HCEC 1CT (cell line): ENCODE measurements at places on chromosomes 4 and X.

GRCh38 chr4:74531963-74532794 lies 87.2 kb downstream of the AREG start:
- DNase-seq = peak; percentile 74

- no peak for DNase-seq
These were observed 45.1 kb downstream of the CHM start for GRCh38 chrX:86002076-86002896.

DNA sequence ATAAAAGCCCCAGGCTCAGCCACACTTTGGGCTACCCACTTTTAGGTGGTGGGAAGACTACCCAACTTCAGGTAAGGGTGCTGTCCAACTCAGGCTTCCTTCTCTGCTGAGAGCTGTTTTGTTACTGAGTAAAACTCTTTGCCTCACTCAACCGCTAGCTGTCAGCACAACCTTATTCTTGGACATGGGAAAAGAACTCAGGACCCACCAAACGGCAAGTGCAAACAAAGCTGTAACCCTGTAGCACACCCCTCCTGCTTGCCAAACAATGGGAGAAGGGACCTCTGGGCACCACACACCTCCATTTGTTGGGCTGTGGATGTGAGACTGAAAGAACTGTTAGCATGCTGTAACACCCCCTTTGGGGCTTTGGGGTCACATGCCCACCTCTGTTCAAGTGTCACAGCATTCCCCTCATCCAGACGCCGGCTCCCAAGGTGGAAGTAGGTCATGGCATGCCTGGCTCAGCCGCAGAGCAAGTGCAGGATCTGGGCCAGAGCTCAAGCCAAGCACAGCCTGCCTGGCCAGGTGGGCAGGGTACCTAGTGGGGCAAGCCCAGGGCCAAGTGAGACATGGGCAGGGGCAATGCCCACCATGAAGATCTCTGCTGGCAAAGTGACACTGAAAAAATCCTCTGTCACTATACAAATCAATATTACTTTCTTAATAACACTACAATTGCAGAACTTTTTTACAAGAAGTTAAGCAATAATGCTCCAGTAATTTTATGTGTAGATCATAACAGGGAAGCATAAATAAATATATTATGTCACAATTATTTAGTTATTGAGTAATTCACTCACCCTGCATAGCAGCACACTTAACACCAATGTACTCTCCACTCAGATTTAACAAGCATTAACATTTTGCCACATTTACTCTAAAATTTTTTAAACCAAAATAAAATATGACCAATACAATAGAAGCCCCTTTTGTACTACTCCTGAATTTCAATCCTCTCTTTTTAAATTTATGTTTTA lies 107.2 kb downstream of the TBCK start:
- no peak for DNase-seq

GRCh38 chrX:70033348-70034051 lies 16.2 kb downstream of the AWAT2 start:
- DNase-seq = no peak

- DNase-seq = no peak
These were observed 13.2 kb downstream of the PTTG2 start for GRCh38 chr4:37973441-37973840.

DNA sequence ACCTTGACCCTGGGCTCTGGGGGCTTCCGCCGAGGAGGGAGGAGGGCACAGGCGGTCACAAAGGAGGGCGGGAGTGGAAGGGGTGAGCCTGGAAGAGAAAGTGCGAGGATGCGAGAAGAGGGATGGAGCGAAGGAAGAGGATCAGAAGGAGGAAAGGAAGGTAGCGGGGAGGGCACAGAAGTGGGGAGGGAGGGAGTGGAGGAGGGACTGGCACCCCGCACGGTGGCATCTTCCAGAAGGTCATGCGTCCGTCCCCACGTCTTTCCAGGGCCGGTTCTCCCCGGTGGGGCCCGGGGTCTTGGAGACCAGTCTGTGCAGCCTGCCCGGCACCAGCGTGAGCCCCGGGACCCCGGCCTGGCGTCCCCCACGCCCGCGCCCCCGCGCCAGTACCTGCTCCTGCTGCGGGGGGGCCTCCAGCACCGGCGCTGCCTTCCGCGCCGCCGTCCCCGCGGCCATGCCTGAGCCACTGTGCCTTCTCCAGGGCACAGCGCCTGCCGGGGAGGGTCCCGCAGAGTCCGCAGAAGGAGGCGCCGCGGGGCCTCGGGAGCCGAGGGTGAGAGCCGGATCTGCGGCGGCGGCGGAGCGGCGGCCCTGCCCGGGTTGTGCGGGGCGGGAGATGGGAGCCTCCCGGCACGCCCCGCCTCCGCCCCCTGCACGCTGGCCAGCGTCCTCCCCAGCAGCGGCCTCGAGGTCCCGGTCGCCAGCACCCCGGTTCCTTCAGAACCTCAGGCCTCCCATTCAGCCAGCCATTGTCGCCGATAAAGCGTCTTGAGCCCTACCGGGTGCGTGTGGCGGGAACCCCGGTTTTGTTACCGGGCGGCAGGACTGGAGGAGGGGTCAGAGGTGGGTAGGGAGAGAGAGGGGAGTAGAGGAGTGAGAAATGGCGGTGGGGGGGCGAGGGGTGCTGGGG lies at the start of gene RNF175:
Gene RNF175, minus strand, starts transcription at position 618 of the 910 bp plus-strand sequence. Its CDS starts 162 bp downstream, at position 456.
- no peak for DNase-seq

- DNase-seq = peak; percentile 10
These were observed 39.2 kb upstream of the ANTXR2 start for GRCh38 chr4:80112236-80112635.

GRCh38 chr4:52941450-52941849 lies 79.3 kb downstream of the RASL11B start:
- no peak for DNase-seq

- peak; percentile 4 for DNase-seq
These were observed 133.4 kb downstream of the AREG start for GRCh38 chr4:74578329-74578728.

DNA sequence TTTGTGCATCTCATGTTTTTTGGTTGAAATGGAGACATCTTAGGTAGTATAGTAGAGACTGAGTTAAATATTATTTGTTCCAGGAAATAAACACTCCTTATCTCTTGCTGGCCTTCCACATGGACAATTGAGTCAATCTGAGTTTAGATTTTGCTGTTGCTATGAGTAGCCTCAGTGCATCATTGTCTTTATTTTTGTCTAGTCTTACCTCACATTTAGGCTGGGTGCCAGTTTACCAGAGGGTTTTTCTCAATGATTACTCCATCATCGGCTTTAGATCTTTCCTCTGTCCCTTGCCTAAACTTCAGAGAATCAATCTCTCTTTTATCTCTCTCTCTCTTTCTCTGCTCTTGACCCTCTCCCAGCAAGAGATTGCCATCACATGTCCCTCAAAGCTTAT lies 73.6 kb downstream of the GABRB1 start:
- peak; percentile 24 for DNase-seq

DNA sequence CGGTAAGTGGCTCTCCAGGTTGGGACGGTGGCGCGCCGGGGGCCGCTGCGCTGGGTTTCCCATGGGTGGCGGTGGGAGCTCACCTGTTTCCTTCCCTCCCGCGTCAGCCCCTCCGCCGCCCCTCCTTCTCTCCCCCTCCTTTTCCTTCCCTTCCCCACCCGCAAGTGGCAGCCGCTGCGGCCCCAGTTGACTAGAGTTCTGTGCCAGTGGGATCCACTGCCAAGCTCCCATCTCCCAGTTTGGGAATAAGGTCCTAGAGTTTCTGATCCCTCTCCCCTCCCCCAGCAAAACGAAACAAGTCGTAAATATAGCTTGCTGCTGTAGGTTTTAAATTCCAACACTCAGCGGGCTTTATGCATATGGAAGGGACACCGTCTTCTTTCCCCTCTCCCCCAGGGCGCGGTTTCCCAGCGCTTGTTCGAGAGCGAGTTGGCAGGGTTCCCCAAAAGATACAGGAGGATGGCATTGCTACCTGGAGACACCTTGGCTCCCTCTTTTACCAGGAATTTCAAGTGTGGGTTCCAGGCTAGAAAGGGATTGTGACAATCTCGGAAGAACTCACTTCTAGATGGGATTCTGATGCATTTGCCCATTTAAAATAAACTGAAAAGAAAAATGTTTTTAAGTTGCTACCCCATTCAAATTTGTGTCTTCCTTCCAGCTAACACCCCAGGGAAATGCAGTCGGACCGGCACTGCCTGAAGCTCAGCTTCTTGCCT lies 1.2 kb downstream of the TLL1 start:
- no peak for DNase-seq

GRCh38 chr4:53764761-53765490 lies 173.6 kb upstream of the LNX1 start:
- DNase-seq = no peak

DNA sequence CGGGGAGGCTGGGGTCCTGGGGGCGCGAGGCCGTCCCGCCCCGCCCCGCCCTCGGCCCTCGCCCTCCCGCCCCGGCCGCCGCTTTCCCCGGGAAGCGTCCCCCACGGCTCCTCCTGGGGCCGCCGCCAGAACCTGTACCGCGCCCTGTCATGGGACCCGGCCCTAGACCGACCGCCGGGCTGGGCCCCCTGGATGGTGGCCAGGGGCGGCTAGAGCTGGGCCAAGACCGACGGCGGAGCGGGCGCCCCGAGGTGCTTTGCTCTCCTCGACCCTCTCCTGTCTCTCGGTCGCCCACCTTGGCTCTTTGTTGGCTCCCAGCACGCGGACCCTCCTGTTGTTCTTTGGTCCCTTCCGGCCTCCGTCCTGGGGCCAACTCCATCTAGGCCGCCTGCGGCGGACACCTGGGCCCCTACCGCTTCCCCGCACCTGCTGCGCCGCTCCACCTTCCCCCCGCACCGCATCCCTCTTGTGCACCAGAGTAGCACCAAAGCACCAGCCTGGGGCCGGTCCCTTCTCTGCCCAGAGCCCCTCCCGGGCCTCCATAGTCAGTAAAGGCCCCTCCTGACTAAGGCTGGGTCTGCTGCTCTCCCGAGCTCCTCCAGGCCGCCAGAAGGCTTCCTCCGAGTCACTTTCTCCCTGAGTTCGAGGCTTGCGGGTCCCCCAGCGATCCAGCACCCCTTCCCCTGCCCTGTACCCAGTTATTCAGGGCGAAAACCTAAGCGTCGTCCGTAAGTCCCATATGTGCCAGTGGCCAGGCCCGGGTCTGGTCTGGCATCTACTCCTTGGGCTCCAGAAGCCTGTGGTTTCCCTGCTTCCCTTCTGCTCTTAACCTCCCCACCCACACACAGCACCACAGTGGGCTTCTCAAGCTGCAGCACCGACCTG lies 587 bp downstream of the TACC3 start:
- DNase-seq = no peak

- no peak for DNase-seq
These were observed 12.2 kb upstream of the PDE6B start for GRCh38 chr4:613126-613525.

- DNase-seq = peak; percentile 50
These were observed 215.9 kb downstream of the MID1 start for GRCh38 chrX:10404436-10404835.

- DNase-seq = no peak
These were observed 83.3 kb downstream of the CLDN34 start for GRCh38 chrX:10050481-10050880.

GRCh38 chrX:106397788-106398538 lies 213.8 kb upstream of the RADX start:
- DNase-seq = peak; percentile 1

DNA sequence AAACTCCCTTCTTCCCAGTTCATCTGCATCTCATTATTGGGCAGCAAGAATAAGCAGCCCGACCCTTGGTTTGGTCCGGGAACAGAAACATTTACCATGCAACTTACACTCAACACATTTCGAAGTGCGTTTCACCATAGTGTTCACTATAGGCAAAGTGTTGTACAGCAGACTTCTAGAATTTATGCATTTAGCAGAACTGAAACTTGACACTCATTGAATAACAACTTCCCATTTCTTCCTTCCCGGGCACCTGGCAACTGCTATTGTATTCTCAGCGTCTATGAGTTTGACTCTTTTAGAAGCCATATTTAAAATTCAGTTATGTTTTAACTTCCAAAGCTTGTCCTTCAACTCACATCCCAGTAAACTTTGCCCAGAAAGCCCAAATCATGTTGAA lies 840.6 kb downstream of the NLGN4X start:
- no peak for DNase-seq

DNA sequence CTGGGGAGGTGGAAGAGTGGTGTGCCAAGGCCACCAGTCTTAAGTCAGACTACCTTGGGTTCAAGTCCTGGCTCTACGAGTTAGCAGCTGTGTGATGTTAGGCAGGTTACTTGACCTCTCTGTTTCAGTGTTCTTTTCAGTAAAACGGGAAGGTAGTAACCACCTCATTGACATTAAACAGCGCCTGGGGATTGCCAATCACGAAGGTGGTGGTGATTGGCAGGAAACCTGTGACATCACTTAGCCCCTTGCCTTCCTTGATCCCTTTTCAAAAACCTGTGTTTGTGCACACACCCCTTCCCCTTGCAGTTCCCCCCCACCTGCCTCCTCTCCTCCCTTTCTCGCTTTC lies 7.6 kb downstream of the KLF3 start:
- no peak for DNase-seq

- no peak for DNase-seq
These were observed 323.6 kb downstream of the NR3C2 start for GRCh38 chr4:148118633-148119032.

- DNase-seq = no peak
These were observed 114.4 kb downstream of the PSAPL1 start for GRCh38 chr4:7320206-7320797.

DNA sequence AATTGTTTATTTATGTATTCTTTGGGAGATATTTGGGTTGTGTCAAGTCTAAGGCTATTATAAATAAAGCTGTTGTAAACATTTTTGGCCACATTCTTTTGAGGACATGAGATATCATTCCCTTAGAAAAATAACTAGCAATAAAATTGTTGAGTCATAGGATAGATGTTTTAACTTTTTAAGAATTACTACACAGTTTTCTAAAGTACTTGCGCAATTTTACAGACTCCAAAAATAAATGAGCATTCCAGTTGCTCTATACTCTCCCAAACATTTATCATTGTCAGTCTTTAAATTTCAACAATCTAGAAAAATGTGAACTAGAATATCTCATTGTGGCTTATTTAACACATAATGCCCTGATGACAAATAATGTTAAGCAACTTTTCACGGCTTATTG lies 189.1 kb upstream of the ADGRL3 start:
- DNase-seq = no peak

- DNase-seq = no peak
These were observed 43.3 kb upstream of the MTNR1A start for GRCh38 chr4:186598686-186599085.

DNA sequence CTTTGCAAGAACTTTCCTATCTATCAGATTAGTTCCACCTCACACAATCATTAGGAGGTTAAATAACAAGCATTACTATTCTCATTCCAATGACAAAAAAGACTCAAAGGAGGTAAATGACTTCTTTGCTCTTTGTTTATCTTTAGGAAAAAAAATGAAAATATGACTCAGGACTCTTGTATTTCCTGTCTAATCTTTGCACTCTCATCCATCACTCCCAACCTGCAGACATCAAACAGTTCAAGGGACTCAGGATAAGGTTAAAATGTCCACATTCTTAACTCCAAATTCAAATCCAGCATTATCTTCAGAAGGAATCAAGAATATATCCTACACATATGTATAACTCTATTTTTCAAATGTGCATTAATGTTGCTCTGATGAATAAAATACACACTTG lies 139.6 kb downstream of the UNC5C start:
- DNase-seq = no peak
